ENCODE measurements at places on chromosomes 11 and 22. TPM values are rescaled to one million over a fixed set of nuclear protein-coding genes. Genes with fewer than 3 reads are reported as not detected.
A peak's percentile ranks its signal among the peaks of the same experiment; 100 is the strongest.

DNA sequence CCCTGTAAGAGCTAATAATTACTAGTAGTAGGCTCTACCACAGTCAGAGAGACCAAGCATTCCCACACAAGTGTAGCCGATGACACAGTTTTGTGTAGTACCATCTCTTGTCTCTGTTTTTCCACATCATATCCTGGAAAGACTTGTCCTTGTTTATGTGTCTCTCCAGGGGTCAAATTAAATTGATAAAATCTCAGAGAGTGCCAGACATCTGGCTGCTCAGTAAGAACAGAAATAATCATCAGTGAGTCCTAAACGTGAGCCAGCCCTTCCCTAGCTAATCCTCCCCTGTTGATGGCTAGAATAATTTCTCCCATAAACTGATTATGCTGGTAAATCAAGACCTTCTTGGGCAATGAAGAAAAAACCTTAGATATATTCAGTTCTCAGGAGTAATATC, 111.4 kb upstream of the GRAMD1B start:
- DNase-seq = no peak

GRCh38 chr22:37001826-37002225, 17.4 kb downstream of the TST start:
- no peak for DNase-seq

GRCh38 chr11:128709402-128709801, 15.5 kb downstream of the FLI1 start:
- DNase-seq = no peak

- no peak for DNase-seq
Measured at GRCh38 chr22:16965560-16965959, 42.5 kb downstream of the GAB4 start.

GRCh38 chr11:86672007-86672621, at the start of gene ME3:
ME3 (minus strand) TSS chr11:86672616.
- peak; percentile 44 for DNase-seq

- no peak for DNase-seq
Measured at GRCh38 chr22:47177334-47177815, 414.9 kb downstream of the TBC1D22A start.

RTN4R gene
- total RNA-seq = 10.2 TPM

CYTH4 gene
- 2.9 TPM for total RNA-seq

FREY1 gene
- total RNA-seq = 1.2 TPM

RASL10A gene
- 2.0 TPM for total RNA-seq

All from frontal cortex (tissue), 4 donors.